ENCODE measurements at places on chromosomes 16 and 17. TPM values are rescaled to one million over a fixed set of nuclear protein-coding genes. Genes with fewer than 3 reads are reported as not detected.

DNA sequence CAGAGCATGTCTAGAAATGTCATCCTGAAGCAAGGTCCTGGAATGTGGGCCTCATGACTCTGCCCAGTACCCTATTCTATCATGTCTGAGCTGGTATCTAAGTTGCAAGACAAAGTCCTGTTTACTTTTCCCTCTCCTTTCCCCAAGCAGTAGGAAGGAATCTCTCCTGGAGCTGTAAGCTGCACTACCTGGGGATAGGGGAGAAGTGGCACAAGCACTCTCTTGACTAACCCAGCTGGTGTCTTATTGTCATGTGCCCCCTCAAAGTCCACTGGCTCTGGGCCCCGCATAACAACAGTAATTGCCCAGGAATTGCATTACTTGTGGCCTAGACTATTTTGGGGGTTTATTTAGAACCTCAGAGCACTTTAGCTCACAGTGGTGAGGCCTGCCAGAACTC is 1366.3 kb upstream of the GOT2 start:
- no peaks in the 10 kb centered on the region for H3K4me1 ChIP-seq
- H3K27me3 ChIP-seq = no peaks in the 10 kb centered on the region
- no peak overlapping the region for H3K27ac ChIP-seq
- no peaks in the 10 kb centered on the region for H3K36me3 ChIP-seq
- H3K4me3 ChIP-seq = no peak overlapping the region

- H3K27ac ChIP-seq = peak overlapping the region; percentile 65
- H3K4me1 ChIP-seq = peaks cover 31% of the 10 kb centered on the region
- no peak overlapping the region for H3K4me3 ChIP-seq
- DNase-seq = peak; percentile 79
- H3K27me3 ChIP-seq = no peaks in the 10 kb centered on the region
Observed at GRCh38 chr16:73071131-73071940, 23.4 kb upstream of the ZFHX3 start.

GRCh38 chr16:26169473-26169872 is 477.7 kb downstream of the HS3ST4 start:
- H3K4me3 ChIP-seq = no peak overlapping the region
- H3K36me3 ChIP-seq = no peaks in the 10 kb centered on the region
- no peaks in the 10 kb centered on the region for H3K27me3 ChIP-seq
- no peak overlapping the region for H3K27ac ChIP-seq

DNA sequence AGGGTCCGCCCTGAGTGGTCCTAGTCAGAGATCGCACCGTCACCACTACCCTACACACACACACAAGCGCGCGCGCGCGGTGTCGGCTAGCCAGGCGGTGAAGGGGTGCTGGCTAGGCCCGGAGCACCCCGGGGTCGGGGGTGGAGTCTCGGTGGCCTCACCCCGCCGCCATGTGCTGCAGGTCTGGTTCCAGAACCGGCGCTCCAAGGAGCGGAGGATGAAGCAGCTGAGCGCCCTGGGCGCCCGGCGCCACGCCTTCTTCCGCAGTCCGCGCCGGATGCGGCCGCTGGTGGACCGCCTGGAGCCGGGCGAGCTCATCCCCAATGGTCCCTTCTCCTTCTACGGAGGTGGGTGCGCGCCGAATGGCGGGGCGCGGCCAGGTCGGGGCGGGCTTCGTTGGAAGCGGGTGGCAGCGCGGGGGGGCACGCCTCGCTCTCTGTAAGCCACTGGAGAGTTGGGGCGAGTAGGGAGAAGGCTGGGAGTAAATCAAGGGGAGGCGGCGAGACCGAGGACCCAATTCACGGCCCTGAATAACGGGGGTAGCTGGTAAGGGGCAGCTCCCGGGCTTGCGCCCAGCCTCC is 4.8 kb downstream of the LHX1 start:
- H3K27ac ChIP-seq = no peak overlapping the region
- H3K4me1 ChIP-seq = peaks cover 43% of the 10 kb centered on the region
- H3K4me3 ChIP-seq = no peak overlapping the region
- no peaks in the 10 kb centered on the region for H3K27me3 ChIP-seq
- DNase-seq = no peak

- H3K27ac ChIP-seq = no peak overlapping the region
- no peaks in the 10 kb centered on the region for H3K36me3 ChIP-seq
- no peaks in the 10 kb centered on the region for H3K27me3 ChIP-seq
- DNase-seq = no peak
- no peaks in the 10 kb centered on the region for H3K4me1 ChIP-seq
- no peak overlapping the region for H3K4me3 ChIP-seq
Observed at GRCh38 chr16:21116148-21116693, 34.4 kb downstream of the DNAH3 start.

TAC4 gene
- not detected for total RNA-seq

C16orf96 gene
- 0.52 TPM for total RNA-seq

GDPD1 gene
- total RNA-seq = 2.3 TPM
